ENCODE measurements at places on chromosomes 1 and 21. TPM values are rescaled to one million over a fixed set of nuclear protein-coding genes. Genes with fewer than 3 reads are reported as not detected.

Gene KCNH1
- 1.1 TPM for total RNA-seq

DNA sequence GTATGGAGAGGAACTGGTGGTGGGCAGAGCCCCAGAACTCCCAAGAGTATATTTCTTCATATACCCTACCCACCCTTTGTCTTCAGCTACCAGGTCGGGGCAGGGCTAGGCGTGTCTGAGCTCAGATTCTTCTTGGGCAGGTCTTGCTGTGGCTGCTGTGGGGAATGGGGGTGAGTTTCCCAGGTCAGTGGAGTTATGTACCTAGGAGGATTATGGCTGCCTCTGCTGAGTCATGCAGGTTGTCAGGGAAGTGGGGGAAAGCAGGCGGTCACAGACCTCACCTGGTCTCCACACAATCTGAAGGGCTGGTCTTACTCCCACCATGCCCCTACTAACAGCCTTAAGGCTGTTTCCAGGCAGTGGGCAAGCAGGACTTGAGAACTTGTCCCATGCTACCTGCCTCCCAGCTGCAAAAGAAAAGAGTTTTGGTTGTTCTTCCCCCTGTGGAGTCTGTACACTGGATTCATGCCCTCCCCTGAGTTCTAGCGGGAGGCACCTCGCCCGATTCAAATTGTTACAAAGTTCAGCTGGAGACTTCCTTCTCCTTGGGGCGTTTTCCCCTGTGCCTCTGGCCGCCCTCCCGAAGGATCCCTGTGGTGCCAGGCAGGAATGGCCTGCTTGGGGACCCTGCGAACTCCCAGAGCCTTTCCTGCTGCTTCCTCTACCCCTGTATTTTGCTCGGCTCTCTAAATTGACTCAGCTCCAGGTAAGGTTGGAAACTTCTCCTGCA, 58.6 kb downstream of the NPHS2 start:
- H3K27me3 ChIP-seq: no peaks in the 10 kb centered on the region
- H3K36me3 ChIP-seq: no peaks in the 10 kb centered on the region
- DNase-seq: no peak
- H3K4me3 ChIP-seq: no peak overlapping the region

GRCh38 chr1:36175137-36176095, 19.5 kb downstream of the MAP7D1 start:
- H3K27me3 ChIP-seq: no peaks in the 10 kb centered on the region
- H3K36me3 ChIP-seq: no peaks in the 10 kb centered on the region
- H3K4me1 ChIP-seq: no peaks in the 10 kb centered on the region
- no peak for DNase-seq
- H3K27ac ChIP-seq: peak overlapping the region; percentile 28

Gene LMO4
- total RNA-seq: 47.9 TPM

DNA sequence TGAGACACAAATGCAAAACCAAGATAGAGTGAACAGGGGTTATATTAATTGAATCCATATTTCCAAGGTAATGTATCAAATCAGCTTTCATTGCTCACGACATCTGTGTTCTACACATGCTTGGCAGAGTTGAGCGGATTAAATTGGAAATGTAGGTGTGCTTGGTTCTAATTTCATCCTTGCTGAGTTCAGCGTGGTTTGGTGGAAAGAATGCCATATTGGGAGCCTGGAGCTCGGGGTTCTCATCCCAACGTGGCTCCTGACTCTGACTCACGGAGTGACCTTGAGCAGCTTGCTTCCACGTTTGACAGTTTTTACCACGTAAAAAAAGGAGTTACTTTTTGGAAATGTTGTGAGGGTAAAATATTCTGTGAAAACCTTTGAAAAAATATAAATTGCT, 92.0 kb downstream of the MTR start:
- H3K27me3 ChIP-seq: no peaks in the 10 kb centered on the region
- H3K4me1 ChIP-seq: no peaks in the 10 kb centered on the region
- no peak overlapping the region for H3K27ac ChIP-seq
- no peaks in the 10 kb centered on the region for H3K36me3 ChIP-seq

Gene PADI2
- 0.77 TPM for total RNA-seq

DNA sequence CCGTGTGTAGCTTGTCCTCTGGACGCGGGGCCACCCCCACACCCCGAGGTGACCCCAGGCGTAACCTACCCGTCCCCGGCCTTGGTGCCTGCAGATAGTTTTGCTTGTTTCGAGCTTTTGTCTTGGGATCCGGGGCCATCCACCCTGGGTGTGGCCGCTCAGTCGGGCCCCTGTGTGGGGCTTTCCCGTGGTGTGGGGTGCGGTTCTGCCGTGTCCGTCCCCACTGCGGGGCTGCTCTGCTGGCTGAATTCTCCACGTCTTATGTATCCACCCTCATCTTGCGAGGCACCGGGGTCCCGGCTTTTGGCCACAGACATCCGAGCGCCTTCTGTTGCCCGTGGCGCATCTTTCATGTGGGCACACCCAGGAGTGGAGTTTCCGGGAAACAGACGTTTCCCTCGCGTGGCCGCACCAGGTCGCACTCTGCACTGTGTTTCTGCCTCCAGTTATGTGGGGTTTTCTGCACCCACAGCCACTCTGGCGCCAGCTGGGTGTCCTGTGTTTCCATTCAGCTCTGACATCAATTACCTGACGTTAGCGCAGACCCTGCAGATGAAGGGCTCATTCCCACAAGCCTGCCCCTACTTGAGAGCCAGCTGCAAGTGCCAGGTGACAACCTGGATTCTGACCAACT, 64.9 kb downstream of the PRKCZ start:
- no peak overlapping the region for H3K27ac ChIP-seq
- H3K4me1 ChIP-seq: no peaks in the 10 kb centered on the region
- no peak for DNase-seq
- no peaks in the 10 kb centered on the region for H3K27me3 ChIP-seq
- H3K4me3 ChIP-seq: no peak overlapping the region
- no peaks in the 10 kb centered on the region for H3K36me3 ChIP-seq

Gene KCNE2
- not detected for total RNA-seq

GRCh38 chr1:227335242-227336020, 17.1 kb upstream of the CDC42BPA start:
- H3K27me3 ChIP-seq: no peaks in the 10 kb centered on the region
- H3K36me3 ChIP-seq: no peaks in the 10 kb centered on the region
- H3K4me1 ChIP-seq: no peaks in the 10 kb centered on the region
- DNase-seq: no peak

DNA sequence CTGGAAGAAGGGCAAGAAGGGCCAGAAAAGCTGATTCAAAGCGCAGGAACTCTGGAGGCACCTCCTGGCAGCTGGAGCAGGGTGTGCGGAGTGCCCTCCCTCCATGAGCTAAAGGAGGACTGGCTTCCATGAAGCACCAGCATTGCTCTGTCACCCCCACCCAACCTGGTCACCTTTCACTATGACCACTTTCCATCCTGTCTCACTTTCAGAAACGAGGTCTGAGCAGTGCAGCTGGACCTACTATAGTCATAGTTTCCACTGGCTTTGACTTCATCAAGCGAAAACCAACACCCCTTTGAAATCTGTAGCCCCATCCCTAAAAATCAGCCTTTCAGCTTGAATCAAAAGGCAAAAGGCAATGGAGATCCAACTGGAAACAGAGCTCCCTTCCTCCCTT, 84.8 kb upstream of the CACNA1E start:
- no peaks in the 10 kb centered on the region for H3K36me3 ChIP-seq
- no peaks in the 10 kb centered on the region for H3K27me3 ChIP-seq
- no peaks in the 10 kb centered on the region for H3K4me1 ChIP-seq
- DNase-seq: no peak

Gene BARHL2
- total RNA-seq: not detected

Gene STYXL2
- not detected for total RNA-seq

GRCh38 chr1:82401116-82401515, 600.4 kb downstream of the ADGRL2 start:
- no peaks in the 10 kb centered on the region for H3K27me3 ChIP-seq
- no peak overlapping the region for H3K4me3 ChIP-seq
- no peaks in the 10 kb centered on the region for H3K36me3 ChIP-seq
- H3K27ac ChIP-seq: no peak overlapping the region
- H3K4me1 ChIP-seq: no peaks in the 10 kb centered on the region
- DNase-seq: no peak

DNA sequence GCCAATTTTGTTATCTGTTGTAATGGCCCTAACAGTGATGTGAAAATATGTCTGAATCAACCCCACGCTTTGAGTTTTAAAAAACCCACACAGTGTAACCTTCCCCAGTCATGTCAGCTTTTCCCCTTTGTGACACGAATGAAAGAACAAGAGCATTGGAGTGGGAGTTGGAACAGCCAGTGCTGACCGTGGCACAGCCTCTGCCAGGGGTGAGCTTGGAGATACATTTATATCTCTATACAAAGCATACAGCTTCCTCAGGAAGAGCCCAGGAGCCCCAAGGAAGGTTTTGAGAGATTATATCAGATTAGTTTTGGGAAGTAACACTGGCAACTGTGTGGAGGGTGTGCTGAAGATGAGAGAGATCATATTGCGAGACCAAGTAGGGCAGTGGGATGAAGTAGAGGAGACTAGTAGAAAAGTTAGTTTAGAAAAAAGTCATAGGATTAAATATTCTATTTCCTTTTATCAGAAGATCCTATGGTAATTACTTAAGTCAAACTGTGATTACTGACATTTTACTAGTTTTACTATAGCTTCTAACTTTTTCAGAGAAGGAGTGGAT, 15.9 kb downstream of the LRRC8B start:
- H3K4me3 ChIP-seq: no peak overlapping the region
- no peaks in the 10 kb centered on the region for H3K27me3 ChIP-seq
- no peak for DNase-seq

GRCh38 chr1:39609618-39610331, 29.7 kb downstream of the HEYL start:
- H3K4me3 ChIP-seq: no peak overlapping the region
- no peaks in the 10 kb centered on the region for H3K27me3 ChIP-seq
- DNase-seq: peak; percentile 56

Gene ACBD3
- total RNA-seq: 50.1 TPM

Gene ZMYM4
- total RNA-seq: 75.5 TPM

Gene DCDC2B
- not detected for total RNA-seq

Gene RPTN
- total RNA-seq: not detected

Gene CDC20
- 20.3 TPM for total RNA-seq

All from uterus (tissue), 4 donors.